ENCODE measurements at places on chromosomes 6 and 20.
A peak's percentile ranks its signal among the peaks of the same experiment; 100 is the strongest.

- DNase-seq: no peak
Observed at GRCh38 chr6:32189069-32189741, 797 bp downstream of the PBX2 start.

DNA sequence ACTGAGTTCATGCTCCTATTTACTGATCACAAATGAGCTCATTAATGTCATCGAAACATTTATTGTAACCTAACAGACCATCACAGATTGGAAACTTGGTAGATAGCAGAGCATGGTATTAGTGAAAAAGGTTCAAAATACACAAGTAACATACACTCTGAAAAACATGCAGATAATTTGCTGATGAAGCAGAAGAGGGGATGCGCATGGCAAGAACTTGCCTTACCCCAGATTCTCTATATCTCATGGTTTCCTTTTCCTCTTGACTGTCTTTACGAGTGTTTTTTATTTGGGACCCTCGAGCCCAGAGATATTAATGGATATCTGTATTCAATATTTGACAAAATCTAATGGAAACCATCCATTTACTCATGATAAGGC lies 37.6 kb downstream of the QRSL1 start:
- DNase-seq: no peak

DNA sequence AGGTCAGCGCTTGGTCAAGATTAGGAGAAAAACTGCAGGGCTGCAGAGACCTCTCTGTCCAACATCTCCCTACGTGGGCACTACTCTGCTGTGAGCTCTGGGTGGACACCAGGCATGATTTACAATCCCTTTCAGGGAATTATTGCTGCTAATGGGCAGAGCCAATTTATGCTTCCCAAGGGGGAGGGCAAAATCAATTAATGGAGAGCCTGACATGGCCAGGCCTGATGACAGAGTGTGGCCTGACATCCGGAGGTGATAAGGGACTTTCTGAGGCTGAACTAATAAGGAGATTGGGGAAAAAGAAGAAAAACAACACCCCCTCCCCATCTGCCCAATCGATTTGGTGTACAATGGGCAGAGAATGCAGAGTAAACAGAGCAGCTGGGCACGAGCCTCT lies 5.0 kb upstream of the KCNK16 start:
- no peak for DNase-seq

GRCh38 chr6:40362859-40363258 lies 224.3 kb downstream of the LRFN2 start:
- DNase-seq: no peak

GRCh38 chr6:105402090-105402938 lies 568 bp downstream of the PREP start:
- DNase-seq: peak; percentile 18

DNA sequence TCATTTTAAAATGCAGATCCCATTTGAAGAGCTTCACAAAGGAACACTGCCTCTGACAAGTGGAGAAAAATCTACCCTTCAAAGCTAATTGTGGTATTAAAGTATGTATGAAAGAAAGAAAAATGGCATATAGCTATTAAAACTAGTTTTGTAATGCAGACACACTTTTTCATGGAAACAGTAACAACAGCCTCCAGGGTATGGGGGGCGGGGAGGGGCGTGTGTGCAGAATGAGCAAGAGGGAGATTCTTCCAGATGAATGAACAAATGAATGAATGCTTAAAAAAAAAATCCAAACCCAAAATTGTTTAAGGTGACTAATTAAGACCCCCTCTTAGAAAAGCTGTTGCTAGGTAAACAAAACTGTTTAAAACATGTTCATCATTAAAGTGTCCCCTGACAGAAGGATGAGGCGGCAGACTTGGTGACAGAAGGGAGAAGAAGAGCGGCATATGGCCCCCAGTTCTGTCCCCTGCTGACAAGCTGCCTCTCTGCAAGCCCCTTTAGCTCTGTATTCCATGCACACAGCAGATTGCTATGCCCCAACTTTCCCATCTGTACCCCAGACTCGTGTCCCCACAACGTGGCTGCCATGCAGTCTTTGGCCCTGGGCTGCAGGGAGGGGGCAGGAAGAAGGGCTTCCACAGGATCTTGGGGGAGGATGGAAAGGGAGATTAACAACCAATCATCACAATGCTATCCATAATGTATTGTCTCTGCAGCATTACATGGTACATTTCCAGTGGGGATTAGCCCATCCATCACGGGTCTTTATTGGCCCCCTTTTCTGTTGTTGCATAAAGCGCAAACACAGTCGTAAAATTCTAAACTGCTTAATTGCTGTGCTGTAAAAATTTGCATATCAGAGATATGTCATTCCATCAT lies 108.4 kb upstream of the OLIG3 start:
- no peak for DNase-seq

DNA sequence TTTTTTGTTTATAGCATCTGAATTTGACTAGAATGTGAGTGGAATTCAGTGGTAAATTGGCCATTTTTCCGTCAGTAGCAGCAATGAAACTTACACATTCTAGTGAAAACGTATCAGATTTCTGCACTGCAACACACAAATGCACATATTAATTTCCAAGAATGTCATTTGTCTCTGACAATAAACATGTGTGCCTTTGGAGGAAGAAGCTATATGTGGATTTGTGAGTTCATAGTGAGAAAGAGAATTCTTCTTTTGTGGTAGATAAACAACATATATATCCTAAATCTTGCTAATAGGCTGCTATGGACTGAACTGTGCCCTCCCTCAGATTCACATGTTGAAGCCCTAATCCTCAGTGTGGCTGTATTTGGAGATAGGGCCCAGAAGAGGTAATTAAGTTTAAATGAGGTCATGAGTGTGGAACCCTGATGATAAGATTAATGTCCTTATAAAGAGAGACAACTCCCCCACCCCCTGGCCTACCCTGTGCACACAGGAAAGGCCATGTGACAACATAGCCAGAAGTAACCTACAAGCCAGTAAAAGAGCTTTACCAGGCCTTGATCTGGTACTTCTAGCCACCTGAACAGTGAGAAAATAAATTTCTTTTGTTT lies 200.2 kb upstream of the EYA4 start:
- DNase-seq: no peak

- no peak for DNase-seq
Observed at GRCh38 chr6:108550256-108550655, 10.5 kb upstream of the FOXO3 start.

DNA sequence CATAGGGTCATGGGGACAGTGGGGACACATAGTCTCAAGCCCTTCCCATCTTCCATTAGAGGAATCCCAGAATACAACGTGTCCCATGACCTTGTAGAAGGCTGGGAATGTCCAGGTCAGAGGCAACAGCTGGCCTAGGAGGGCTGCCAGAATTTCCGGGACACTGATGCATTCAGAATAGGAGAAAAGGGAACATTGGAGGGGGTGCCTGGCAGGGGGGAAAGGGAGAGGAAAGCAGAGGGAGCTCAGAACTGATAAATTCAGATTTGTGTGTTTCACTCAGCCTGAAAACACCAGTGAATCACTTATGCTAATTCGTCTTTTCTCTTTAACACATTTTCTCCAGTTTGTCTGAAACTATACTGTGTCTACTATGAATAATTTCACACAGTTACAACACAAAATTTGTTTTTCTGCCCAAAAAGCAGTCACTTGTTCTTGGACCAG lies 35.5 kb upstream of the BMP2 start:
- DNase-seq: no peak

DNA sequence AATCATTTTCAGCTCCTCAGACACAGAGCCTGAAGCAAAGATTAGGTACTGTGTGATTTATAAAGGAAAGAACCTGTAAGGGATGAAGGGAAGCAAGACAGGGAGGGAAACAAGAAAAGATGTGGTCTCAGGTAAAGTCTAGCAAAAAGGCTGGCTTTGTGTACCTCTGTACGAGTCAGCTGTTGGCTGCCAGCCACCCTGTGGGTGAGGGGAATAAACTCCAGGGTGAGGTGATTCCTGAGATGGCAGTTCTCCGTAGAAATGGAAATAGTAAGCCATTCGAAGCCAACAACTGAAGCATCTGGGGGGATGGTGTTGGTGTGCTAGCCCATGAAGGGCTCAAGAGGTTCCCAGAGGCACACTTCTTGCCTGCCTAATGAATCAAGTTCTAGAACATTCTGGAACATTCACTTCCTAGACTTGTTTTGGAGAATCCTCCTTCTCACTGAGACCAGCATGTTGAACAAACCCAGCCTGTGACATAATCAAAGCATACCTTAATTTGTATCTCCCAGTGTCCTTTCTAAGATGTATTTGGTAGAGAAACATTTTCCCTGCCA lies 10.6 kb upstream of the TTPAL start:
- no peak for DNase-seq

GRCh38 chr6:100944644-100945043 lies 63.5 kb upstream of the ASCC3 start:
- no peak for DNase-seq

- no peak for DNase-seq
Observed at GRCh38 chr6:34334796-34335416, 57.6 kb downstream of the NUDT3 start.

DNA sequence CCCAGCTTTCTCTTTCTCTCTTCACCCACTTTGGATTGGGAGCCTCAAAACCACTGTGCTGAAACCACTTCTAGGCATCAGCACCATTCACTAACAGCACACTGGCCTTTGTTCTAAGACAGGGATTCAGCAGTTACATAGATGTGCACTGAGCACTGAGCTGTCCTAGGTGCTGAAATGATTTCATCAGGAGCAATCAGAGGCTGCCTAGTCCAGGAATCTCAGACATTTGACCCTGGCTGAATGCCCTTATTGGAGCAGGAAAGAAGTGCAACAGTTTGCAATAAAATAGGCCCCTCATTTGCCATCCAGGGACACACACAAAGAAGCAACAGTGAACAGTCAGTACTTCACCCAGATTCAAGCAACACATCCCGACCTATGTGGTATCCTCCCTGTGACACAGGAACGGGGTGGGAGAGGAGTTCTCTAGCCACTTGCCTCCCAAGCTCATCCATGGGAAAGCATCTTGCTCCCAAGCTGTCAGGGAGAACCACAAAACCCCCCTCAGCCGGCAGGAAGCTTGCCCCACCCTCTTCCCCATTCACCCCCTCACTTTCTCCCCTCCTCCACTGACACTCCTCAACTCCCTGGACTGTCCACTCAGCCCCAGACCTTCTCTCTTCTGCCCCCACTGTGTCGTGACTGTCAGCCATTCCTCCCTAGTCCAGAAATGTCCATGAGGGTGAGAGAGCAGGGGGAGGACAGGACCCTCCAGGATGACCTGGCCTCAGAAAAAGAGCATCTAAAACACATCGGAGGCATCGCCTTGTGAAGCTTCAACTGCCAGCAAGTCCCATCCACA lies 304.4 kb downstream of the PREX1 start:
- peak; percentile 90 for DNase-seq

DNA sequence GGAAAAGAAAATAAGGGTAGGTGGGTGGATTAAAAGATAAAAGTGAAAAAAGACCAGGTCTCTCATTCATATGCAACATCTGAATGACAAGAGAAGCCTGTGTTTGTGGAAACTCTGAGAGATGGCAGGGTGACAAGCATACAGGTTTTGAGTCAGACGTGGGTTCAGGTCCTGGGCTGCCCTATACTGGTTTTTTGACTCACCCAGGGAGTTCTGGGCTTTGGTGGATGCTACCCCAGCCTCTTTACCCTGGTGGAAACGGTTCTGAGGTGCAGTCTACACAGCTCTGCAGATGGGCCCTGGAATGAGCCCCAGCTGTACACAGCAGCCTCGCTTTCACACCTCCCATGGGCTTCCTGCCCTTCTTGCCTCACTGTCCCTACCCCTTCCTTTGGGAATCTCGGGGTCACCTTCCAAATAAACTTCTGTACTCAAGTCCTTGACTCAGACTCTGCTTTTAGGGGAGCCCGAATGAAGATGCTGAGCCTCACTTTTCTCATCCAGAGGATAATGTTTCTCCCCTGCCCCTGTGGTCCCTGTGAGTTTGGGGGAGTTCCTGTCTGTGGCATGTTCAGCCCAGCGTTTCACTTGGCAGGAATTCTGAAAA lies 77.7 kb upstream of the CLDN20 start:
- no peak for DNase-seq

DNA sequence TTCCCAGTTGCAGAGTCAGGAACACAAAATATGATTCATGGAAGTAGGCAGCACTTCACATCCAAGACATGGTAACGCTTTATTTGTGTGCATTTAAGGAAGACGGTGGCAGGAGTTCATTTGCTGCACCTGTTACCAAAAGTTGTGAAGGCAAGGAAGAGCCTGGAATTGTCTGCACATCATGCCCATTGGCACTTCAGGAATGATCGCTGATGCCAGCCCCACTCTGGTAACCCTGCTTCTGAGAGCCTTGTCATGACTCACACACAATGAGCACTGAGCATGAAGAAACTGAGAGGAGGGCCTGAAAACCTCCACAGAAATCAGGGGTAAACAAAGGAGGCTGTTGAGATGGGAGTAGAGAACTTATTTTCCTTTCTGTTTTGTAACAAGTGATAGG lies 181.1 kb downstream of the RPS12 start:
- DNase-seq: no peak

- DNase-seq: no peak
Observed at GRCh38 chr6:6734479-6735465, 146.3 kb downstream of the LY86 start.

GRCh38 chr20:14312001-14312400 lies 25.4 kb downstream of the FLRT3 start:
- DNase-seq: no peak

GRCh38 chr6:104585646-104586045 lies 274.1 kb downstream of the HACE1 start:
- no peak for DNase-seq

GRCh38 chr6:25456249-25457040 lies 177.3 kb downstream of the CARMIL1 start:
- DNase-seq: no peak

GRCh38 chr20:37992802-37993409 lies 40.4 kb downstream of the TTI1 start:
- peak; percentile 86 for DNase-seq

- no peak for DNase-seq
Observed at GRCh38 chr6:140068801-140069200, 694.4 kb upstream of the CITED2 start.

DNA sequence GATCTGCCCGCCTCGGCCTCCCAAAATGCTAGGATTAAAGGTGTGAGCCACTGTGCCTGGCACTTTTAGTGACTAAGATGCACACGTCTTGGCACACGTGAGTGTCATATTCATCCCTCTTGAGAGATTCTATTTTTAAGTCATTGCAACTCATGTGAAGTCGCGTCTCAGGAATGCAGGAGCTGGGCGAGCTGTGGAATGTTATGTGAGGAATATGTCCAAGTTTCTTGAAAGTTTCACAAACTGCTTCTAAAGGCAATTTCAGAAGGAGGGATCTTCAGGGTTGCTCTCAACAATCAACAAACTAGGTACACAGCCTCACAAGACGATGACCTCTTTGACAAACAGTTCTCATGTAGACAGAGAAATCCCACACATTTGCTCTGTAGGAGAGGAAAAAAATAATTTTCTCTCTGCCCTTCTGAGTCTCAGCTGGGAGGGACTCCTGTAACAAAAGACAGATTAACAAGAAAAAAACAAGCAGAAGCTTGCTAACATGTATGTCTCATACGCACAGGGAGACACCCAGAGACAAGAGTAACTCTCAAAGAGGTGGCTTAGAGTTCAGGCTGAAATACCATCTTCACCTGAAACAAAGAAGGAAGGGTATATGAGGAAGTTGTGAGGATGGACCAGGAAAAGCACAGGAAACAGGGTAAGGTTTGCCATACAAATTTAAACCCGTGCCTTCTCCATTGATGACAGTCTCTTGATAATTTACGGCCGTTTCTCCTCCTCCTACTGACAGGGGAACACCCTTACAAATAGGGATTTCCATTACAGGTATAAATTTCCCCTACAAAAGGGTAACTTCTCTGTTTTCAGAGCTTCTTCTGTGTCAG lies 45.3 kb upstream of the FAM50B start:
- peak; percentile 65 for DNase-seq

Measured in HTR-8/SVneo (cell line).